ENCODE measurements at places on chromosomes 3 and 15.
A peak's percentile ranks its signal among the peaks of the same experiment; 100 is the strongest.

DNA sequence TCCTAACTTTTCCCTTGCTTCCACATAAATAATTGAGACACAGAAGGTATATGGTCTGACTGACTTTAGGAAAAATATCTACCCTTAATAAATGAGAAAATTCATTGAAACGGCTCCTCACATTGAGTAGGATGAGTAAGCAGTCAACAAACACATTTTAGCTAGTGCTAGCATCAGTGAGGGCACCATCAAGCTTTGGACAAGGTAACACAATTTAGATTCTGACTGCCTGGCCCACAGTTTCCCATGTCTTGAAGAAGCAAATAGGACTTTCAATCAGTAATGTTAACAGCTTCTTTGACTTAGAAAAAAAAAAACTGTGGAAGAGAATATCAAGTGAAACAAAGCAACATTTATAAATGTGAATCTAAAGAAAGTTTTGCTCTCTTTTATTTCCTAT, 70.1 kb upstream of the MBNL1 start:
- DNase-seq, result no peak

GRCh38 chr3:157769378-157769777, 266.2 kb upstream of the VEPH1 start:
- no peak for DNase-seq

DNA sequence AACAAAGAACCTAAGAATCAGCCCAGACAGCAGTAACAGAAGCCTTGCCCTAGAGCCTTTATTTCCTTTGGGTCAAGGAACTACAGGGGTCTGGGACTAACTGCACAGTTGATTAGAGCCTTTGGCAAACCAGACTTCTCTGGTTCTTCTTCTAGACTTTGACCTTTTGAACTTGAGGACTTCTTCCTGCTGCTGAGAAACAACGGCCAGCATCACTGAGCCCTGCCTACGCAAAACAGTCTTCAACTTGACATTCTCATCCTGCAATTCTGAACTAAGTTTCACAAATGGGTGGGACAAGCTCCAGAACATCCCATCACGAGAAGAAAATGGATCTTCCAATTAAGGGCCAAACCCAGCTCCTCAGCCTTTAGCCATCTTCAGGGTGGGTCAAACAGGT, 31.4 kb downstream of the CMTM6 start:
- DNase-seq, result no peak

GRCh38 chr15:44802336-44802735, 66.0 kb downstream of the TRIM69 start:
- no peak for DNase-seq

- DNase-seq, result no peak
These were observed 10.0 kb upstream of the GRAMD1C start for GRCh38 chr3:113828600-113828999.

GRCh38 chr15:69036826-69037225, 22.3 kb downstream of the NOX5 start:
- no peak for DNase-seq

GRCh38 chr3:94232921-94233320, 170.1 kb downstream of the NSUN3 start:
- no peak for DNase-seq

GRCh38 chr3:172228036-172228415, 188.6 kb downstream of the FNDC3B start:
- no peak for DNase-seq

DNA sequence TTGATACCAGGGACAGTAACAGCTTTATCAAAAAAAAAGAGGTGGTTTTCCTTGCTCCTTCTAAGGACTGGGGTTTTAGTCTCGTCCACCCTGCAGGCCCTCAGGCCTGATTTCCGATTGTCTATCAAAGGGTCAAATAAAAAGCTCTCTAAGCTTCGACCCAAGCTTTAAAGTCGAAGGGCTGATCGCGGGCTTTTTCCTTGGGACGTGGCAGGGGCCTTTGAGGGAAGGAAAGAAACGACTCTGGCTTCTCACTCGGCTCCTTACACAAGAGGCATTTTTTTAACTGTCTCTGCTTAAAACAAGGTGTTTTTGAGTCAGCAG, 354 bp upstream of the KLHL24 start:
- no peak for DNase-seq

GRCh38 chr3:71376911-71377310, 206.6 kb downstream of the FOXP1 start:
- no peak for DNase-seq

DNA sequence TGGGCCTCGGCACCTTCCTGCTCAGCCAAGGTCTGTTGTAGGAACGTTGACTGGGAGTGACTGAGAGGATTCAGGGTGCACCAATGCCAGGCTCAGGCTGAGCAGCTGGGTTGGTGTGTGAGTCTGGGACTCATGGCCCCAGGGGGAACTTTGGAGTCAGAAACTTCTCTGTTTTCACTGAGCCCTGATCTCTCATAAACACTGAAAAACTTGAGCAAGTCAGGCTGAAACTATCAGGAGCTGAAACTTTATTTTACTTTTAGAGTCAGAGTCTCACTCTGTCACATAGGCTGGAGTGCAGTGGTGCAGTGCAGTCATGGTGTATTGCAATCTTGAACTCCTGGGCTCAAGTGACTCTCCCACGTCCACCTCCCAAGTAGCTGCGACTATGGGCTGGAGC, 3.0 kb downstream of the TRAK1 start:
- peak; percentile 19 for DNase-seq

DNA sequence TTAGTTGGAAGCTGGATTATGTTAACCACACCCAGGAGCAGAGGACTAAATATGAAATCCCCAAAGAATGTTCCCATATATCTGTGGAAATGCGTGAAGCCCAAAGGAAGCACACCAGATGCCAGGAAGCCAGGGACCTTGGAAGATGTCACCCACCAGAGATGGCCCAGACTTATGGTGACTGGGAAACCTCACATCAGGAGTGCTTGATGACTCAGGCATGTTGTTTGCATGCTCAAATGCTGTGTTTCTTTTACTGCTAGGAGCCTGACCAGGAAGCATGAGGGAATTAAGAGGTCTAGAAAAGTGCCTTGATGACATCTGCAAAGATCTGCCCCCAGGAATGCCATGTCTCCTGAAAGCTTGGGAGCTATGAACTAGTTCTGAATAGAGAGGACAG, 109.0 kb upstream of the SLC2A2 start:
- peak; percentile 71 for DNase-seq

DNA sequence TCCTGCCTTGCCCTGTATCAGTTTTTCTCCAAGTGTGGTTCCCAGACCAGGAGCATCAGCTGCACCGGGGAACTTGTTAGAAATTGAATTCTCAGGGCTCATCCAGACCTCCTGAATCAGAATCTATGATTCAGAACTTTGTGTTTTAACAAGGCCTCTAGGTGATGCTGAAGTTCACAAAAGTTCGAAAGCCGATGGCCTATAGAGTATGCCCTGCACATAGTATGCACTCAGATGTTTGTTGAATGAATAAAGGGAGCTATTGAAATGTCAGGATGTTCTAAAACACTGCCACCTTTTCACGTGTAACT, 664 bp upstream of the LARP6 start:
- peak; percentile 82 for DNase-seq

- DNase-seq, result no peak
These were observed 324.8 kb upstream of the LRRFIP2 start for GRCh38 chr3:37499061-37499785.

DNA sequence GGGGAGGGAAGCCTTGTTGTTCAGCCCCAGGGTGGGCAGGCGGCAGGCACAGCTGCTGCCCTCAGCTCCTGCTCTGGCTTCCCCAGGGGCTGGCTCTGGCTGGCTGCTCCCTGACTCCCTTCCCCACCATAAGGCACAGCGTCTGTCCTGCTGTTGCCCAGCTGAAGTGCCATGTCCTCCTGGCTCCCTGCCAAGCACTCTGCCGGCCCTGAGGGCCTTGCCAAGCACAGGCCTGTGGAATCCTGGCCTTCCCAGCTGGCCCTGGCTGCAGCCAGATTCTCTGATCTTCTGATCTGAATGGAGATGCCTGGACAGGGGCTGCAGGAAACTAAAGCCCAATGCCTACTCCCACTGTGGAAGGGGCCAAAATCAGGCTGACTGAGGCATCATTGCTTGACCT, 1.1 kb downstream of the IQCF6 start:
- no peak for DNase-seq

GRCh38 chr3:75180945-75181298, 483.2 kb upstream of the FRG2C start:
- DNase-seq, result no peak

GRCh38 chr3:76479161-76479650, 560.7 kb upstream of the ROBO2 start:
- no peak for DNase-seq

- no peak for DNase-seq
These were observed 86.1 kb downstream of the LIPC start for GRCh38 chr15:58517682-58518525.

- DNase-seq, result no peak
These were observed 100.2 kb downstream of the LRIG1 start for GRCh38 chr3:66400411-66401156.

DNA sequence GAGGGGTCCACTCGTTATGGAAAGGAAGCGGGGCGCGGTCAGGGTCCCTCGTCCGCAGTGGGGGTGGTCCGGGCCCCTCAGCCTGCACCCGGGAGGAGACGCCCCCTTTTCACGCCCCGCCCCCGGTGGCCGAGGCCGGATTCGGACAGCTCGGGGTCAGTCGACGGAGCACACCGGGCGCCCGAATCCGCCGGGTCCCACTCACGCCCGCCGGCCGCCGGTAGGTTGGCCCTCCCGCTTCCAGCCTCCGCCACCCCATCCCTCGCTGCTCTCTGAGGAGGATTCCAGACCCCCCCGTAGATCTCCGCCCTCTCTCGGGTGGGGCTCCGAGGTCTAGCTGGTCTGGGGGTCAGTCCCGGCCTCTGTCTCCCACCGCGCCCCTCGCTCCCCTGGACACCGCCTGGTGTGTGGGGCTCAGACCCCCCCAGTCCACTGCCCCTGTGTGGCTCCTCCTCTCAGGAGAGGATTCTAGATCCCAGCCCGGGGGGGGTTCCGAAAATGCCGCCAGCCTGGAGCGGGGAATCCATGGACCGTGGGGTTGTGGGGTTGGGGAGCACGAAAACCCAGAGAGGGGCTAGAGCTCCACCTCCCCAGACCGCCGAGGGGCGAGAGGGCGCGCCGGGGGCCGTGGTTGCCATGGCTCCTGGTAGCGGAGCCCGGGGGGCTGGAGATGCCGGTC, 725 bp downstream of the CHL1 start:
- DNase-seq, result no peak

DNA sequence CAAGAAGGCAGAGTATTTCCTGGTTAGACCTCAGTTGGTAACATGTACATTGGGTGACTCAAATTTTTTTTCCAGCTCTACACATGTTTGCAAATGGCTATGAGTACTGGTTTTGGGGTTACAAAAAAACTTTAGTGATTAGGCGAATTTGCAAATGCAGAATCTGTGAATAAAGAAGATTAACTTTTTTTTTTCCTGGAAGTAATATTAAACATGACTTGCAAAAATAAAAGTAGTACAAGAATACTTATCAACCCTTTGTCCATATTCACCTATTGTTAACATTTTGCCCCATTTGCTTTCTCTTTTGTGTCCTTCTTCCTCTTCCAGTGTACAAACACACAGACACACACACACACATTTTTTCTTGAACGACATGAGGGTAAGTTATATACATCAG, 47.6 kb upstream of the RYK start:
- no peak for DNase-seq
